ENCODE measurements at places on chromosomes 16 and 17. TPM values are rescaled to one million over a fixed set of nuclear protein-coding genes. Genes with fewer than 3 reads are reported as not detected.

GRB7 gene
- total RNA-seq = 4.2 TPM

FADS6 gene
- not detected for total RNA-seq

LPO gene
- not detected for total RNA-seq

LRRC36 gene
- not detected for total RNA-seq

GLIS2 gene
- 31.1 TPM for total RNA-seq
